ENCODE measurements at places on chromosomes 2 and 18. TPM values are rescaled to one million over a fixed set of nuclear protein-coding genes. Genes with fewer than 3 reads are reported as not detected.

ZNF521 gene
- 101 TPM for polyA plus RNA-seq

ST6GAL2 gene
- polyA plus RNA-seq: 21.8 TPM

UPP2 gene
- polyA plus RNA-seq: 0.16 TPM

DYNAP gene
- not detected for polyA plus RNA-seq

PROC gene
- polyA plus RNA-seq: 0.33 TPM

NCL gene
- 101 TPM for polyA plus RNA-seq

Data from neural cell (in vitro differentiated cells).